Left hindlimb (tissue), 1 donor: ENCODE measurements at places on chromosomes 16 and 17.

DNA sequence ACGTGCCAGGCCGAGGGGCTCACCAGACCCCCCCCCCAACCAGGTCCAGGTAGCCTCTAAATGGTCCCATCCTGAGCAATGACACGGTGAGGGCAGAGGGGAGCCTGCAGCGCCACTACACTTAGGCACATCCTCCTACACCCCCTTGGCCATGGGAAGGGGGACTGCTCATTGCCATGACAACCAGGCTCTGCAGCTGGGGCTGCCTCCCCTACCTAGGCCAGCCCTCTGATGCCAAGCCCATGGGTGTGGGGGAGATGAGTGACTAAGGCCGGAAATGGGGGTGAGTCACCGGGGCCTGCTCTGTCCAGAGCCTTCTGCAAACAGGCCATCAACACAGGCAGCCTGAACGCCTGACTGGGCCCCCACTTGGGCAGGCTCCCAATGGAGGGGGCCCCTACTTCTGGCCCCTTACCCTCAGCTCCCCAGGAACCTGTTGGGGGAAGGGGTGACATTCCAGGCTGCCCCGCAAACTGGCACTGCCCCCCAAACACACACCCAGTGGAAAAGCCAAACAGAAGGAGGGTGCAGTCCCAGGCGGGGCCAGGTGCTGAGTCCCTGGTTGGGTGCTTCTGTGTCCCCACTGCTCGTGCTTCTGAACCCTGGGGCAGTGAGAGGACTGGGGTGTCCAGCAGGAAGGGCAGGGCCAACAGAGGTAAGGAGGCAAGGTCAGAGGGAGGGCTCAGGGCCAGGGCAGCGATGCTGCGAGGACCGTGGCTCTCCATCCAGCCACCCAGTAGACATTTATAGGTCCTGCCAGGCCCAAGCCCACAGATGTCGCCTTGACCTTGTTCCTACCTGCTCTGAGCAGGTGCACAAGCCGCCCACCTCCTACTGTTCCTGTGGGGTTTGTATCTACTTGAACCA, 8.2 kb downstream of the PLCD3 start:
- DNase-seq: peak; percentile 61

DNA sequence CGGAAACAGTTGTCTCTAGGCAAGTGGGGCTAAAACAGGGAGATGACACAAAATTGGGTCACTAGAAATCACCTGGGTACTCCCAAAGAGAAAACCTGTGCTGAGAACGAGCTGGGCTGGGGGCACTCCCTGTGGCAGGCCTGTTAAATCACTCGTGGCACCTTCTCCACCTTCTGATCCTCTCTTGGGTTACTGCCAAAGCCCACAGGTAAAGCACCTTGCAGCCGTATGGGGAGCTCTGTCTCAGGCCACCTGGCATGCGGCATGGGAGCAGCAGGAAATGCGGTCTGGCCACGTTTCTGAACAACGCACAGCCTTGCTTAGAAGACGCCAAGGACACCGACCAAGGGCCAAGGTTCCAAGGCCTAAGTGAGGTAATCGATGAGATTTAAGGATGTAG, 21.5 kb upstream of the ICAM2 start:
- no peak for DNase-seq

GRCh38 chr17:19867079-19867328, 732 bp downstream of the ULK2 start:
- DNase-seq: peak; percentile 74

- no peak for DNase-seq
Observed at GRCh38 chr16:25855063-25855462, 163.3 kb downstream of the HS3ST4 start.

GRCh38 chr16:51429041-51429440, 278.0 kb upstream of the SALL1 start:
- DNase-seq: no peak

DNA sequence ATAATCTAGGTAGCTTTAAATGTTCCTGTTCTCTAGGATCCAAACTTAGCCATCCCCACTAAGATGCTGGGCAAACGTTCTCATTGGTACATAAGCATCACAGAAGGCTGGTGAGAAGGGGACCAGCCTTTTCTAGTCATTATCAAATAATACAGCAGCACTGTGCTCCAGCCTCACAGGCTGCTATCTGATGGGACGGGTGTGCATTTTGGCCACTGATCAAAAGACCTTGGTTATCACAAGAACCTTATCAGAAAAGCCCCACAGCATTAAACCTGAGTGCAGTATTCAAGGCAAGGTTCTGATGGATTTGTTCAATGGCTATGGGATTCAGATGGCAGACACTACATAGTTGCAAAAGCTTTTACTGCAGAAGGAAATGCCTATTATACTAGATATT, 19.1 kb upstream of the KPNB1 start:
- DNase-seq: no peak

DNA sequence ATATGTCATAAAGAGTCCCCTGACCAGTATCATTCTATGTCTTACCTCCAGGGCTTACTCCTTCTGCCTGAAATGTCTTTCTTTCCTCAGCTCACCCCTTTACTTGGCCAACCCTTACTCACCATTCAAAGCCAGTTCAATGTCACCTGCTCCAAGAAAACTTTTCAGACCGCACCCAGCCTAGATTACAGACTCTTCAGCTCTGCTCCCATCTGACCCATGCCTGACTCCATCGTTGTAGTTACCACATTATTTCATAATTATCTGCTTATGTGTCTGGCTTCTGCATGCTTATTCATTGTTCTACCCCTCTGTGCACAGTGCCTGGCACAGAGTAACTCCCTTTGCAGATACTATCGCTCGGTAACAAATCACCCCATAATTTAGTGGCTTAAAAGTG, 62.5 kb upstream of the TOB1 start:
- DNase-seq: no peak

DNA sequence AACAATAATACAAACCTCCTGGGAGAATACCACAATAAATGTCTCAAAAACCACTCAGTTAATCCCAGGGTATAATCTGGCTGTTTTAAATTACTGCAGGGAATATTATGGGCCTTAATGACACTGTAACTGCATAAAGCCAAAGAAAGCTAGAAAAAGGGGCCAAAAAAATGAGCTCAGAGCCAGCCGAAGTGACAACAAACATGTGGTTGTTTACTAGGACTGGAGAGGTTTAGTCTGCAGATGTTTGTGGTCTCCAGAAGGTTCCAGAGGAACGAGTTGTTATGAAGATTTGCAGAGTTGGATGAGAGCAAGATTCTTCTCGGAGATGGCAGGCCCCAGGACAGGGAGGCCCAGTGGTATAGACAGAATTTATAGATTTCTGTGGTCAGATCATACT, 97.1 kb upstream of the AKTIP start:
- DNase-seq: peak; percentile 54

- DNase-seq: no peak
Observed at GRCh38 chr16:27181019-27181790, 22.1 kb upstream of the KDM8 start.

- DNase-seq: no peak
Observed at GRCh38 chr17:65898651-65899050, 293.3 kb downstream of the CEP112 start.

DNA sequence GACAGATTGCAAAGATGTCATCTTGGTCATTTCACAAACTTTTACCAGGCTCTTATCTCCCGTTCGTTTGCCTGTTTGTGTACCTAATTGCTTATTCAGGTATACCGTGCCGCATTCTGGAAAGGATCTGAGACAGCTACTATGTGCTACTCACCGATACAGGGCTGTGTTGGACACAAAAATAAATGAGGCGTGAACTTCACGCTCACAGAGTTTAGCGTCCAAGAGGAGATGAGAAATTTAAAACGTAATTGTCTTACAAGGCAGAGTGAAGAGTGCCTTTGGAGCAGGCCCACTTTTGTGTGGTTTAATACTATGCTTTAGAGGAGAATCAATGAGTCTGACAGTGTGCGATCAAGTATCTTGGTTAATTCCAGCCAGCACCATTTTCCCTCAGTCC, 26.7 kb downstream of the MAF start:
- no peak for DNase-seq

DNA sequence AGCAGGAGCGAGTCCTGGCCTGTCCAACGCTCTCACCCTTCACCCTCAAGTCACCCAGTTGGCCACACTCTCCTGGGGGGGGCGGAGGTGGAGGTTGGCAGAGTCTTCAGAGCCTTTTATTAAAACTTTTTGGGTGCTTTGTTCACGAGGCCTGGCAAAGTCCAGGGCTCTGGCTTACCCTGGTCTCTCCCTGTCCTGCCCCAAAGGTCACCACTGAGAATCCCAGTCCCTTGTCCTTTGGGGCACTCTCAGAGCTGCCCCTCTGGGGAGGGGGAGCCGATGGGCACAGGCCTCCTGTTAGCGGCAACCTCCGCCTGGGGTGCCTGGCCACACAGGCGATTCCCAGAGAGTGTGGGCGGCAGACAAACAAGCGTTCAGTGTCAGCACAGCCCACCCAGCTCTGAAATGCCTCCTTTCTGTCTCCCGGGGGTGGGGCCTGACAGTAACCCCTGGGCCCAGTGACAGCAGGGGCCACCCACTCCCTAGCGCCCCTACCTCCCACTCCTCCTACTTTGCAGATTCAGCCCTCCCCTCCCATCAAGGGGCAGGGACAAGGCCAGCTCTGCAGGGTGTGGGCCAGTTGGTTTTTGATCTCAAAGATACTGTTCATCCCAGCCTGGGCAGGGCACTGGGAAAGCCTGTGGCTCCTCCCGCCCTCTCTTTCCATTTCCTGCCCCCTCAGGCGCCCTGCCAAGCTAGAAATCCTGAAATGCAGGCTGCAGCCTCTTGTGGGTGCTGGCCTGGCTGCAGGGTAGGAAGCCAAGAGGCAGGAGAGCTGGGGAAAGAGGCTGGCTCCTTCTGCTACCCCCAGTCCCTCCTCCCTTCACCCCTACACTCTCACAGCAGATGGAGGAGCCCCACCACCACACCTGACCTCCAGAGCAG, 36.6 kb upstream of the EMP2 start:
- DNase-seq: peak; percentile 83

DNA sequence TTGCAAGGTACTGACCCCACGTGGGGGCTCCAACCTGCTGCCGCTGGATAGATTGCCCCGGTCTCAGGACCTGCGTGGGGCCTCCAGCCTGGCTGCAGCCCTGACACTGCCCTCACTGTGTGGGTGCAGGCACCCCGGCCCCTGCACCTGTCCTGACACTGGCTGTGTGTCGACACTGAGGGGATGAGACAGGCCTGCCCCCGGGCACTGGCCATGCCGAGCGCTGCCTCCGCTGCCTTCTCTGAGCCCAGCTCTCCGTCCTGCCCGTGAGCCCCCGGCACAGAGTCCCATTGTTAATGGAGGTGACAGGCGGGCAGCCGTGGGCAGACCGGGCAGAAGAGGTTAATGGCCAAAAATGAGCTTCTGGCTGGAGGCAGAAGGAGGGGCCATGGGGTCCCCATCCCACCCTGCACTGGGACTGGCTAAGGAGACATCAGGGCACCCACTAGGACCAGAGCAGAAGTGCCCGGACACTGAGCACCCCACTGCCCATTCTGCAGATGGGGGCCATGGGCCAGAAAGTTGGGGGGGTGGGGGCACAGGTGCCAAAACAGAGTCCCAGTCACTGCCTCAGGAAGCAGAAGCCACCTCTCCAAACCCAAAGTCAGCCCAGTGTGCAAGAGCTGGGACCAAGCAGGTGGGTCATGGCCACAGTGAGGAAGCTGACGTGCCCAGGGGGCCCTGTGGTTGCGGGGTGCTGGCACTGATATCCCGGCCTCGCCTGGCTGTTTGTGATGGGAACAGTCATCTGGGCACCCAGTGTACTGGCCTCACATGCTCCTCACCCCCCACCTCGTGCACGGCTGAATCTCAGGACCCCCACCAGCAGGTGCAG, 2.5 kb upstream of the PRR35 start:
- no peak for DNase-seq

- no peak for DNase-seq
Observed at GRCh38 chr17:77083531-77083930, 57.2 kb upstream of the SEC14L1 start.

- no peak for DNase-seq
Observed at GRCh38 chr17:59266745-59267144, 46.4 kb downstream of the GDPD1 start.

- DNase-seq: no peak
Observed at GRCh38 chr16:12587170-12587569, 216.5 kb downstream of the CPPED1 start.

GRCh38 chr16:11238272-11239202, 17.5 kb downstream of the SOCS1 start:
- no peak for DNase-seq

DNA sequence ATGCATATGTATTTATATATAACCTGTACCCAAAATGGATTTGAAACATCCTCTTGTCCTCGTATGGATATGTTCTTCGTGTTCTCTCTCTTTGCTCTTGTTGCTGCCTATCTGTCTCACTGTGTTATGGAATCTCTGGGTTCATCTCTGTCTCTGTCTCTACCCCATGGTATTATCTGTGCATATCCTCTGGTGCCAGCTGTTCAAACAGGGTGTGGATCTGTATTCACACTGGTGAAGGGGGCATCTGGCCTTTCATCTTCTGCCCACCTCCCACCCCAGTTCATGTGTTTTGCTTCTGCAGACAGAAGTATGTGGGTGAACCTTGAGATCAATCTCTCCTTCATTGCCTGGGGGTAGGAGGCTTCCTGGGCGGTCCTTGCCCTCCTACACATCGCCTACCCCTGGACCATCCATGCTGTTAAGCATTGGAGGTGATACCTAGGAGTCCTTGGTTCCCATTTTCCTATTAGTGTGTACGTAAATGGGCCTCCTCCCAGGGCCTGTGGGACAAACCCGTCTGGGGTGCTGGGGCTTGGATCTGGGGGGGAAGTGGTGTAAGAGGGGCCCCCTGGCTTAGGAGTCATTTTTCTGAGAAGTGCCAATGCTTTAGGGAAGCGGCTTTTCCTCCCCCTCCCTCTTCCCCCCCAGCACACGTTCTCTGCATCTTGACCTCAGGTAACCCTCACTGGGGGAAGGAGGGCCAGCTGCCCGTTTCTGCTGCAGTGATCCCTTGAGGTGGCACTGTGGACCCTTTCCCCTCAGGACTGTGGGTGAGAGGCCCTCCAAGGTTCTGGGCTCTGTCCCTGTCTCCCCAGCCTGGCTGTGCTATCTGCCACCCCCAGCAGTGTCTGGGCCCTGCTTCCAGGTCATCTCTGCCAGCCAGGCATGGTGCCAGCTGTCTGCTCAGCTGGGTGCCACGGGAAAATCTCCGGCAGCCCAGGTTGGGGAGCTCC, 21.1 kb downstream of the RARA start:
- no peak for DNase-seq

DNA sequence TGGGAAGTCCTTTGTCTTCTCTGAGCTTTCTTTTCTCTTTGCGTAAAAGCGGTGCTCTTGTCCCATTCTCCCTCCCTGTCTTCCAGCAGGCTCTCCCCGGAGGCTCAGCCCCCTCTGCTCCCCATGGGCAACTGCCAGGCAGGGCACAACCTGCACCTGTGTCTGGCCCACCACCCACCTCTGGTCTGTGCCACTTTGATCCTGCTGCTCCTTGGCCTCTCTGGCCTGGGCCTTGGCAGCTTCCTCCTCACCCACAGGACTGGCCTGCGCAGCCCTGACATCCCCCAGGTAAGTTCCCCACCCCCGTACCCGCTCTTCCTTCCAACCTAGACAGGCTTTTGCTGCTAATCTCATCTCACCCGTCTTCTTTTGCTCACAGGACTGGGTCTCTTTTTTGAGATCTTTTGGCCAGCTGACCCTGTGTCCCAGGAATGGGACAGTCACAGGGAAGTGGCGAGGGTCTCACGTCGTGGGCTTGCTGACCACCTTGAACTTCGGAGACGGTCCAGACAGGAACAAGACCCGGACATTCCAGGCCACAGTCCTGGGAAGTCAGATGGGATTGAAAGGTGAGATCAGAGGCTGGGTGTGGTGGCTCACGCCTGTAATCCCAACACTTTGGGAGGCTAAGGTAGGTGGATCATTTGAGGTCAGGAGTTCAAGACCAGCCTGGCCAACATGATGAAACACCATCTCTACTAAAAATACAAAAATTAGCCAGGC, 1.3 kb downstream of the TMEM219 start:
- no peak for DNase-seq

GRCh38 chr16:51550800-51551347, 399.8 kb upstream of the SALL1 start:
- no peak for DNase-seq

GRCh38 chr16:85586380-85587104, 26.6 kb upstream of the GSE1 start:
- DNase-seq: peak; percentile 82
